GM23248 (cell line): ENCODE measurements at places on chromosomes 4 and X.
A peak's percentile ranks its signal among the peaks of the same experiment; 100 is the strongest.

DNA sequence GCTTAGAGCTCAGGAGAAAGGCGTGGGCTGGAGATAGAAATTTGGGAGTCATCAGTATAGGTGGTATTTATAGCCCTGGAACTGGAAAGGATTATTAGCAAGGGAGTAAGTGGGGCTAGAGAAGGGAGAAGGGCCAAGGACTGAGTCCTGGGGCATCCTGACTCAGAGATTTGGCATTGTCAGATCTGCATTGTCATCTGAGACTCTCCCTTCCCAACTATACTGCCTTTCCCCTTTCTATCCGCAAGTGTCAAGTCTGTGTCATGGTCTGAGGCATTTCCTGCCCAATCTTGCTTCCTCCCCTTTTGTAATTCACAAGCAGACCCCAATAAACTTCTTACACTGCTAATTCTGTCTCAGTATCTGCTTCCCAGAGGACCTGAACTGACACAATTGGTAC lies 24.4 kb upstream of the SLC25A43 start:
- H3K27ac ChIP-seq: peak overlapping the region; percentile 87
- H3K27me3 ChIP-seq: no peaks in the 10 kb centered on the region
- DNase-seq: peak; percentile 72

- H3K4me1 ChIP-seq: peaks cover 18% of the 10 kb centered on the region
- H3K4me3 ChIP-seq: no peak overlapping the region
- H3K27me3 ChIP-seq: no peaks in the 10 kb centered on the region
- H3K27ac ChIP-seq: no peak overlapping the region
Measured at GRCh38 chrX:136028383-136028984, 43.2 kb downstream of the SLC9A6 start.

GRCh38 chrX:39755143-39756032 lies 342.4 kb downstream of the BCOR start:
- peaks cover 24% of the 10 kb centered on the region for H3K4me1 ChIP-seq
- peak overlapping the region; percentile 62; the same call in 1 of the 2 replicates for H3K27ac ChIP-seq

- H3K27me3 ChIP-seq: no peaks in the 10 kb centered on the region
- peaks cover 53% of the 10 kb centered on the region for H3K36me3 ChIP-seq
- H3K4me1 ChIP-seq: no peaks in the 10 kb centered on the region
- H3K4me3 ChIP-seq: no peak overlapping the region
- no peak overlapping the region for H3K27ac ChIP-seq
- DNase-seq: no peak
Measured at GRCh38 chr4:7058792-7059191, 9.1 kb downstream of the GRPEL1 start.

- peak; percentile 35 for DNase-seq
- H3K4me1 ChIP-seq: no peaks in the 10 kb centered on the region
- H3K27ac ChIP-seq: peak overlapping the region; percentile 15; the same call in 1 of the 2 replicates
- H3K36me3 ChIP-seq: no peaks in the 10 kb centered on the region
Measured at GRCh38 chrX:19990151-19990555, 708 bp downstream of the BCLAF3 start.

GRCh38 chrX:148661035-148661434 lies 160.6 kb downstream of the AFF2 start:
- no peaks in the 10 kb centered on the region for H3K27me3 ChIP-seq
- H3K27ac ChIP-seq: no peak overlapping the region
- H3K4me3 ChIP-seq: no peak overlapping the region
- H3K4me1 ChIP-seq: peaks cover 6% of the 10 kb centered on the region; the same call in 1 of the 2 replicates
- H3K36me3 ChIP-seq: no peaks in the 10 kb centered on the region

DNA sequence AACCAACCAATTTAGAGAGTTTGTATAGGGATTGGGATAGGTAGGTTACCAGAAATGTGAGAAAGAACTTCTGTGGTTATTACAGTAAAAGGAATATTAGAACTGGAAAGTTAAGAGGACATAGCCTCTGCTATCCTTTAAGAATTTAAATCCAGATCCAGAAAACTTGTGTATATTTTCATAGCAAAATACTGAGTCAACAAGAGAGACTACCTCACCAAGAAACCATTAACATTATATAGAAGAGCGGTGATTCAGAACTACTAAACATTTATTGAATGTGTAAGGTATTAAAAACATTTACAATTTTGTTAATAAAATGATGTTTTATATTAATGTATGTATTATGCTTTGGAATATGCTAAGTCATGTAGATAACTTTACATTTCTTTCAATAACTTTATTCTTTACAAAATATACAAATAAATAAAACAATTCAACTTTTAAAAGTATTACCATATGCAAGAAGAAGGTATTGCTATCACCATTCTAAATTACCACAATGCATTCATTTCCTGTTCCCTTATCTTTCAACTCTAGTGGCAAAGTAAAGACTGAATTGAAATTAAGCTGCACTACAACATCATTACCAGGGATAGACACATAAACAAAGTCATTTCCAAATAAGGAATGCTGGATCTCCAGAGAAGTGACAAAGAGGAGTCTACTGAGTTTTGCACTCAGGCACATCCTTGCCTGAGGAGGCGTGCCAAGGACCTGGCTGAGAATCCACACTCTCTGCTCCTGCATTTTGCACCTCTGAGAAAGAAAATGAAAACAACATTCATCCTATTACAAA lies 6.1 kb upstream of the BDH2 start:
- H3K4me3 ChIP-seq: no peak overlapping the region
- no peaks in the 10 kb centered on the region; the same call in 1 of the 2 replicates for H3K36me3 ChIP-seq

DNA sequence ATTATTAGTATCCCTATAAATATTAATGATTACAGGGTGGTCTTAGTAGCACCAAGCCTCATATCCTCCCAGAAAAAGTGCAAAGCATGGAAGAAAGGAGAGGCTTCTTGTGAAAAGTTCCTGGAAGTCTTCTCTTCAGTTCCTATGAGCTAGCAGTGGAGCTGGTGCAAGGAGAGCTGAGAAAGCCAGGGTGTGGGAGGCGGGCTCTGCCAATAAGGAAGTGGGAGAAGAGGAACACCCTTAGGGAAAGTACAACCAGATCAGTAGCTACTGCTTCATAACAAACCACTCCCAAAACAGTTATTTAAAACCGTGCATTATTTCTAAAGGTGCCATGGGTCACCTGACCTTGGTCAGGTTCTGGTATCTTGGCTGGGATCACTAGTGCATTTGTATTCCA lies 72.4 kb downstream of the MAP9 start:
- no peak for DNase-seq
- H3K27ac ChIP-seq: no peak overlapping the region
- H3K4me3 ChIP-seq: no peak overlapping the region
- H3K36me3 ChIP-seq: no peaks in the 10 kb centered on the region
- no peaks in the 10 kb centered on the region for H3K4me1 ChIP-seq

- DNase-seq: no peak
- no peaks in the 10 kb centered on the region for H3K27me3 ChIP-seq
- no peak overlapping the region for H3K27ac ChIP-seq
- H3K4me1 ChIP-seq: no peaks in the 10 kb centered on the region
Measured at GRCh38 chr4:2698951-2699505, 57.1 kb downstream of the TNIP2 start.

DNA sequence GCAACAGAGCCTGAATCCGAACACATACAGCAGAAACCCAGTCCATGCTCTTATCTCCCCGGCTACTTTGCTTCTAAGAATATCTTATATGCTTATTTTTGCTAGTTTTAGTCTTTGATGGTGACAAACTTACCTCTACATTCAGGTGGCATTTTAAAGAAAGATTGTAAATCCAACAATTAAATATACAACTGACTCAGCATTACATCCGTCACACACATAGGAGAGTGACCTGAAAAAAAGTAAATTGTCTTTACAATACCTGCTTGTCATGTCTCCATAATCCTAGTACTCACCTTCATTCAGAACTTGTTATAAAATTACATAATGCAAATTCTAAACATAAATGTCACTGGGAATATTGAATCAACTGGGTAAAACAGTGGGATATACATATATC lies 30.6 kb upstream of the BMP3 start:
- H3K27ac ChIP-seq: no peak overlapping the region
- H3K4me1 ChIP-seq: no peaks in the 10 kb centered on the region
- DNase-seq: no peak
- H3K27me3 ChIP-seq: no peaks in the 10 kb centered on the region

DNA sequence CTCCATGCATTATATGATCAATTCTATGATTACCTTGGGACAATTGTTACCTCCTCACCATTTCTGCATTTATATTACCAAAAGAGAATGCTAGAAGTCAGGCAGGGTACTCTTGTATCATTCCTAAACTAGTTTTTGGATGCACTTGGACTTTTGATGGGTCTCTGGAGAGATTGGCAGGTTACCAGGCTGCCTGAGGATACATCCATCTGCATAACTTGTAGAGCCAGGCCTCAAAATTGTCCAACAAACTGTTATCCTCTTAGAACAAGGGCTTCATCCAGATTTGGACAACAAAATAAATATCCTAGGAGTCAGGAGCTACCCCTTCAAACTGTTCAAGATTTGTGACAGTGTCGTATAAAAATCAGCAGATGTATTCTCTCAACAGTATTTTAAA lies 326.1 kb downstream of the IL15 start:
- no peak overlapping the region for H3K4me3 ChIP-seq
- no peaks in the 10 kb centered on the region for H3K4me1 ChIP-seq
- H3K27me3 ChIP-seq: no peaks in the 10 kb centered on the region
- DNase-seq: no peak
- H3K27ac ChIP-seq: no peak overlapping the region

DNA sequence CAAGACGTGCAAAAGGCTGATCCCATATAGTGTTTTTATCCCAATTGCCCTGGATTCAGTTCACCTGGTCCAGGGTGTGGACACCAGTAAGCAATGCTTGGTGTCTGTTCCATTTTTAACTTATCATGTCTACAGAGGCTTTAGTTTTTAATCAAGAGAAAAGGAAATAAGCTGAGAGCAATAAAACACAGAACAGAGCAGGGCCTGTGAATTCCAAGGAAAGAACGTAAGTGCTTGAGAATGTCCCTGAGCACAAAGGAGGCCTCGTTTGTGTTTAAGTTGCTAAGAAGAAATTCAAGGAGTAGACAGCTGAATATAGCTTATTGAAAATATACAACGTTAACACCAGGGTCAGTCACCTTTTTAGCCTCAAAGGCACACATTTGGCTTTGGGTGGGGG lies 191.3 kb downstream of the GPC3 start:
- no peak overlapping the region for H3K27ac ChIP-seq
- H3K4me1 ChIP-seq: no peaks in the 10 kb centered on the region
- no peak for DNase-seq
- H3K27me3 ChIP-seq: no peaks in the 10 kb centered on the region

DNA sequence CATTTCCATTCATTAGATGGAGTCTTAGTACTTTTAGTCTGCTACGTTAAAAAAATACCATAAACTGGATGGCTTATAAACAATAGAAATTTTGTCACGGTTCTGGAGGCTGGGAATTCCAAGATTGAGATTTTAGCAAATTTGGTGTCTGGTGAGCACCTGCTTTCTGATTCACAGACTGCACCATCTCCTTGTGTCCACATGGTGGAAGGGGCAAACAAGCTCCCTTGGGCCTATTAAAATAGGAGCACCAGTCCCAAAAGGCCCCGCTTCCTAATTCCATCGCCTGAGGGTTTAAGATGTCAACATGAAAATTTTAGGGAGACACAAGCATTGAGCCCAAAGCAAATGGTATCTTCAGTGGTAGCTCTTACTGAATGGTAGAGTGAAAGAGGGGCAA lies 120.5 kb upstream of the MAP9 start:
- no peaks in the 10 kb centered on the region for H3K36me3 ChIP-seq
- DNase-seq: no peak
- H3K27me3 ChIP-seq: no peaks in the 10 kb centered on the region
- H3K27ac ChIP-seq: no peak overlapping the region
- H3K4me1 ChIP-seq: no peaks in the 10 kb centered on the region

GRCh38 chr4:186592445-186592844 lies 37.1 kb upstream of the MTNR1A start:
- H3K36me3 ChIP-seq: peaks cover 59% of the 10 kb centered on the region
- H3K27me3 ChIP-seq: no peaks in the 10 kb centered on the region
- no peaks in the 10 kb centered on the region for H3K4me1 ChIP-seq
- no peak overlapping the region for H3K4me3 ChIP-seq
- no peak overlapping the region for H3K27ac ChIP-seq
- no peak for DNase-seq

DNA sequence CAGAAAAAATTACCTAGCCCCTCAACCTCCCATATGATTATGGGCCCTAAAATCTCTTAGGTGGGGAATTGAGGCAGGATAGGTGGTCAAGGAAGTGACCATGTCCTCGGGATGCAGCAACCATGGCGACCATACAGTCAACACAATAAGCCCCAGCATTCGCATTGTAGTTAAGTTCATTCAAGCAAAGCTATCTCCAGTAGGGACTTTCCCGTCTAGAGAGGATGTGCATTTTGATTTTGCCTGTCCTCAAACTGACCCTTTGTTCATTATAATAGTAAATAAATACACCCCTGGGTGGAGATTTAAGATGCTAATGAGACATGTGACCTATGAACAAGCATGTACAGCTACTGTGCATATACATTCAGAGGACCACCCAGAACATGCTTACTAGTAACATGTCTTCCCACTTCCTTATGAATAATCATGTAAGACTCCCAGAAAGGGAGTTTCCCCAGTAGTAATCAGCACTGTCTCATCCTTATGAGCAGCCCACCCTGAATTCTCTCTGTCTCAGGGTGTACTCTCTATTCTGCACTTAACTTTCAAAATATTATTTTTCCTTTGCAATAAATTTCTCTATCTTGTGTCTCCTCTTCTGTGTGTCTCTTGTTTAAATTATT lies 74.3 kb downstream of the NUDT11 start:
- H3K4me1 ChIP-seq: no peaks in the 10 kb centered on the region
- H3K27ac ChIP-seq: no peak overlapping the region
- no peak for DNase-seq
- no peak overlapping the region for H3K4me3 ChIP-seq

GRCh38 chrX:154732421-154733065 lies 18.3 kb downstream of the GAB3 start:
- DNase-seq: peak; percentile 64
- H3K27ac ChIP-seq: peak overlapping the region; percentile 26; the same call in 1 of the 2 replicates
- H3K4me3 ChIP-seq: peak overlapping the region; percentile 33; the same call in 1 of the 2 replicates
- H3K27me3 ChIP-seq: no peaks in the 10 kb centered on the region
- H3K36me3 ChIP-seq: no peaks in the 10 kb centered on the region

GRCh38 chr4:79964400-79965211 lies 108.4 kb downstream of the ANTXR2 start:
- no peaks in the 10 kb centered on the region for H3K27me3 ChIP-seq
- peaks cover 24% of the 10 kb centered on the region for H3K36me3 ChIP-seq
- no peak overlapping the region for H3K27ac ChIP-seq
- no peaks in the 10 kb centered on the region for H3K4me1 ChIP-seq

GRCh38 chr4:74127745-74128144 lies 28.8 kb upstream of the CXCL2 start:
- H3K27ac ChIP-seq: no peak overlapping the region
- H3K4me1 ChIP-seq: peaks cover 9% of the 10 kb centered on the region
- no peaks in the 10 kb centered on the region for H3K27me3 ChIP-seq
- no peak for DNase-seq

GRCh38 chrX:71923516-71923915 lies 12.9 kb downstream of the NHSL2 start:
- peaks cover 31% of the 10 kb centered on the region for H3K4me1 ChIP-seq
- DNase-seq: peak; percentile 73
- no peaks in the 10 kb centered on the region for H3K27me3 ChIP-seq
- H3K36me3 ChIP-seq: no peaks in the 10 kb centered on the region
- no peak overlapping the region for H3K4me3 ChIP-seq
